Neural crest cell (in vitro differentiated cells): ENCODE measurements at places on chromosomes 7 and 10. TPM values are rescaled to one million over a fixed set of nuclear protein-coding genes. Genes with fewer than 3 reads are reported as not detected.

ECHS1 gene
- 98.1 and 103 TPM in 2 replicates for total RNA-seq

PTN gene
- 228 and 240 TPM in 2 replicates for total RNA-seq

SFXN3 gene
- total RNA-seq: 1.9 and 2.1 TPM in 2 replicates

SCRN1 gene
- total RNA-seq: 76.8 and 79.4 TPM in 2 replicates

LRRN3 gene
- total RNA-seq: 6.1 and 7.1 TPM in 2 replicates
